ENCODE measurements at places on chromosomes 1 and 21.

- H3K4me1 ChIP-seq = no peaks in the 10 kb centered on the region
- no peak overlapping the region for H3K4me3 ChIP-seq
- no peak overlapping the region for H3K27ac ChIP-seq
- no peaks in the 10 kb centered on the region for H3K27me3 ChIP-seq
Observed at GRCh38 chr1:32786856-32787255, 30.3 kb downstream of the YARS1 start.

DNA sequence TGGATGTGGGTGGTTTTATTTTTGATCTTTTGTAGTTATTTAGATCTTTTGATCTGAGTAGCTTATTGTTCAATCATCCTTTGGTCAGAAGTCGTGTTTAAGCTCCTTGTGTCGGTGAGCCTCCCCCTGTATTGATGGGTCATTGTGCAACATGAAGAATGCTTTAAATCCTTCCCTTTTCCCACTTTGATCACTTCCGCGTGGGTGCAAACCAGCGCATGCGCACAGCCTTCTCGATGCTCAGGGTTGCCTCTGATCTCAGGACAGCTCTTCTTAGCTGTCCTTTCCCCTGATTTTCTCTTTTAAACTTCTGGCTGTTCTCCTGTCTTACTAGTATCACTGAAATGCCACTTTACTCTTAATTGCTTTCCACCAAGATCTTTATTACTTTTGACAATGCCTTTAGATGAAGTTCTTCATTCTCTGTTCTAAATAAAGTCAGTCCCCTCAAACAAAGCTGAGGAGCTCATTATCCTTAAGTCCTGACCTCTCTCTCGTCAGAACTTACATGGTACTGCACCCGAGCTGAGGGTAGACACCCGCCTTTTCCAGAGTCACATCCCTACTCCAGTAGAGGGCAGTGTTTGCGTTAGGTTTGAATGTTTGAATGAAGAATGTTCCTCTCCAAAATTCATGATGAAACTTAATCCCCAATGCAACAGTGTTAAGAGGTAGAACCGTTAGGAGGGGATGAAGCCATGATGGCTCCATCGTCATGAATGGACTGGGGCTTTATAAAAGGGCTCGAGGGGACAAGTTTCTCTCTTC lies 547.9 kb upstream of the TMPRSS15 start:
- H3K27me3 ChIP-seq = no peaks in the 10 kb centered on the region
- no peaks in the 10 kb centered on the region for H3K4me1 ChIP-seq

GRCh38 chr21:37208741-37209225 lies 58.4 kb downstream of the VPS26C start:
- peaks cover 16% of the 10 kb centered on the region for H3K4me1 ChIP-seq
- H3K36me3 ChIP-seq = no peaks in the 10 kb centered on the region
- H3K27ac ChIP-seq = no peak overlapping the region
- no peak overlapping the region for H3K4me3 ChIP-seq

DNA sequence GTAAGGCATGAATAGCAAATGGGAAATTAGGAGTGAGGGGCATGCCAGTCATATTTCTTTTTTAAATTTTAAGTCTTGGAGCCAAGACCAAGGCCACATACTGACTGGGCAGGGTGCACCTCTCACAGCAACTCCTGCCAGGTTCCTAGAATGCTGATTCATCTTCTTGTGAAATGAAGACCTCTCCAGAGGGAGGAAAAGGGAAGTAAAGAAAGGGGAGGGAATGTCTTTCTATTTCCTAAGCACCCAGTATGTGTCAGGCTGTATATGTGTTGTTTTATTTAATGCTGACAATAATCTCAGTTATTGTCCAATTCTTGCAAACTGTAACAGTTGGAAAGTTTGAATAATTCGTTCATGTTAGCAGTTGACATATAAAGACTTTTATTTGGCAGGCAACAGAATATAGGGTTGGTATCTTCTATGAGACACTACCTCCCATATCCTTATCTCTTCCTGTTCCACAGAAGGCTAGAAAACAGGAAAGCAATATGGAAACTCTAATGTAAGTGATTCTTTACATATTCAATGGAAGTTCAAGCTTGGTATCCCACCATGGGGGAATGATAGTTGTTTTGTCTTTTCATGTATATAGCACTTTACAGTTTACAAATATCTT lies 259.1 kb upstream of the USP24 start:
- no peaks in the 10 kb centered on the region for H3K27me3 ChIP-seq
- H3K4me3 ChIP-seq = no peak overlapping the region
- H3K36me3 ChIP-seq = no peaks in the 10 kb centered on the region
- H3K27ac ChIP-seq = no peak overlapping the region
- no peak for DNase-seq
- no peaks in the 10 kb centered on the region for H3K4me1 ChIP-seq

DNA sequence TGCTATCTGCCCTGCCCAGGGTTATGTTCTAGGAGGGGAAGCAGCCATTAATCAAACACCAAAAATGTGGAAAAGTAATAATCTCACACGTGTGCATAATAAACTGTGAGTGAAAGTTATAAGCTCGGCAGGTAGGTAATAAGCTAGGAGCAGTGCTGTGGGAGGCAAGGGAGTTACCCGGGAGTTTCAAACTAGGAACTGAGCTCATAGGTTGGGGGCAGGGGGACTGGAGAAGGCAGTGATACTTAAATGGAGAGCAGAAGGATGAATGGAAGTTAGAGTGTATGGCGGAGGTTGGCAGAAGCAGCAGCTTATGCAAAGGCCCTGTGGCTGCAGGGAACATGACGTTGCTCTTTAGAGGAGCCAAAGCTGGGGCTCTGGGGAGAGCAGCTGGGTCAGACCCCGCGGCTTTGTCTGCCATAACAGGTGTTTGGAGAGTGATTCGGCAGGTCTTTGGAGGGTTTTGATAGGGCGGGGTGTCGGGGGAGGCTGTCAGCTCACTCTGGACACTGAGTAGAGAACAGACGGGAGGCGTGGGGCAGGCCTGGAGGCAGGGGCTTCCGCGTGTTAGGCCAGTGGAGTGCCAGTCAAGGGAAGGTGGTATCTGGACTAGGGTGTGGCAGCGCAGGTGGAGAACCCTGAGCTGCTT lies 20.0 kb downstream of the PTPRF start:
- H3K4me1 ChIP-seq = 0 out of 2 replicates have a peak, but pooled peaks cover 7% of the 10 kb centered on the region
- H3K27ac ChIP-seq = no peak overlapping the region
- peak overlapping the region; percentile 62 for H3K4me3 ChIP-seq
- H3K36me3 ChIP-seq = no peaks in the 10 kb centered on the region

Measured in MM.1S (cell line).